ELR (cell line): ENCODE measurements at places on chromosomes 4 and X.
A peak's percentile ranks its signal among the peaks of the same experiment; 100 is the strongest.

- DNase-seq = peak; percentile 70
These were observed 754 bp downstream of the MTMR1 start for GRCh38 chrX:150693725-150694574.

DNA sequence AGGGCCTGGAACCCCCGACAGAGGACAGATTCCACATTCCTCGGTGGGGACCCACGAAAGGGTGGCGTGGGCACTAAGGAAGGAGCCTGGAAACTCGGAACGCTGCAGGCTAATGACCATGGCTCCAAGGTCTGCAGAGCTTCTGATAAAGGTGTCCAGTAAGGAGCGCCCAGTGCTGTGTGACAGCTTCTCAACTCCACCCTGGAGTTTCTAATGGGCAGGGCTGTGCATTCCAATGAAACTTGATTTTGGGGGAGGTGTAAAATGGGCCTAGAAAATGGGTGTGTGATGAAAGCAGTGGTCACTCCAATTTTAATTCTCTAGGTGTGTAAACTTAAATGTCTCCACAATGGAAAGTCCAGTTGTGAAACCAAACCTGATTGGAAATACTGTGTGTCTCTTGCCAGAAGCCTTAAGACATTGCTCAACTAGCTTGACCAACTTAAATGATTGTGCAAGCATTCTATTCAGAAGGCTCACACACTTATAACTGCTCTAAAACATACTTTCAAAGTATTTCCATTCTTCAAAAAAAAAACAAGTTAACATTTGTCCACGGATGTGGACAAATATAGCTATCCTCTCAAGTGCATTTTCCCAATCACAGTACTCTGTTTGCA lies 52.1 kb downstream of the XAGE2 start:
- no peak for DNase-seq

DNA sequence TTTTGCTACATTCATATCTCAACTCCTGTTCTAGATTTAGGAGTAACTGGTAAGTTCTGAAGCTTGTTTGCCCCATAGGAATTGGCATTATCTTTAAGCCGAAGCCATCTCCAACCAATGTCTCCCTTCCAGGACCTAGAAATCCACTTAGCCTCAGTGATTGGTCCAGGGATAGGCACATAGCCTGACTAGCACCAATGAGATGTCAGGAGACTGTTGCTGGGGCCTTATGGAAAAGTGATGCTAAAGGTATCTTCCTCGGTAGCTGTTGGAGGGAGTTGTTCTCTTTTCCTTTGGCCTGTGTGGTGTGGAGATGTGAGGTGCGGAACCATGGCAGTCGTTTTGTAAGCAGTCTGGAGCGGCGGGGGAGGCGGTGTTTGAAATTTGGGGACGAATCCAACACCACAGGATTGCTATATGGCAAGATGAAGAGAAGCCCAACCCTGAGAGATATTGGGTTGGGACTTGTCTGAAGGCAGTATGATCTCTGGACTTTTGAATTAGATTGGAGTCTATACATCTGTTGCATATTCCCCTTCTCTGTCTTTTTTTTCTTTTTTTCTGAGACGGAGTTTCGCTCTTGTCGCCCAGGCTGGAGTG lies 109.8 kb upstream of the ATP6AP2 start:
- DNase-seq = no peak

DNA sequence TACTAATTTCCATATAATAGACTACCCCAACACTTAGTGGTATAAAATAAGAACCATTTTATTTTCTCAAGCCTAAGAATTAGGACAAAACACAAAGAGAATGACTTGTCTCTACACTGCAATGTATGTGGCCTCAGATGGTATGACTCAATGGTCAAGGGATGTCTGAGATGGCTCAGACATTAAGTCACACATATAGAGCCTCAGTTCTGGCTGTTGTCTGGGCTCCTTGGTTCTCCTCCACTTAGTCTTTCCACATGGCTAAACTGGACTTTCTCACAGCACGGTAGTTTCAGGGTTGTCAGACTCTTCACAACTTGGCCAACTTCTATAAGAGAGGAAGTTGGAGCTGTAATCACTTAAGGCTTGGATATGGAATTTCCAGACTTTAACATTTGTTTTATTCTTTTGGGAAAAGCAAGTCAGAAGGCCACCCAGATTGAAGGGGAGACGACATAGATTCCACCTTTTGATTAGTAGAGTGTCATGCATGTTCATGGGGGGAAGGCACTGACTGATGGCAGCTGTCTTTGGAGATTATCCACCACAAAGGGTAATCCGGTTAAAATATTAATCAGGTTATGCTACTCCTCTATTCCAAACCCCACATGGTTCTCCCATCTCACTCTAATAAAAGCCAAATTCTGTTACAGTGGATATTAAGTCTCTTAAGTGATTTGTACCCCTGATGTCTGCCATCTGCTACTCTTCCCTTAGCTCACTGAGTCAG lies 9.4 kb downstream of the IL15 start:
- DNase-seq = peak; percentile 88

DNA sequence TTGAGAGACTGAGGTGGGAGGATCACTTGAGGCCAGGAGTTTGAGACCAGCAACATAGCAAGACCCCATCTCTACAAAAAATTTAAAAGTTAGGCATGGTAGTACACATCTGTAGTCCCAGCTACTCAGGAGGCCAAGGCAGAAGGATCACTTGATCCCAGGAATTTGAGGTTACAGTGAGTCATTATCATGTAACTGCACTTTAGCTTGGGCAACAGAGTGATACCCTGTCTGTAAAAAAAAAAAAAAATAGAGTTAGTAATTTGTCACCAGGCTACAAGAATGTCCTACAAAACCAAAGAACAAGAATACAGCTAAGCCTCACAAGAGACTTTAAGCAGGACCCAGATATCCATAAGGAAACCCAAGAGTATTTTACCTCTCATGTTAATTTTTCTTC lies 27.0 kb upstream of the RAB28 start:
- DNase-seq = peak; percentile 58
